ENCODE measurements at places on chromosomes 5 and 9.

GRCh38 chr9:111036429-111036789 is 1.9 kb downstream of the LPAR1 start:
- DNase-seq: no peak

GRCh38 chr5:31124651-31125305 is 68.7 kb upstream of the CDH6 start:
- DNase-seq: no peak

GRCh38 chr5:36667824-36668223 is 61.4 kb downstream of the SLC1A3 start:
- no peak for DNase-seq

DNA sequence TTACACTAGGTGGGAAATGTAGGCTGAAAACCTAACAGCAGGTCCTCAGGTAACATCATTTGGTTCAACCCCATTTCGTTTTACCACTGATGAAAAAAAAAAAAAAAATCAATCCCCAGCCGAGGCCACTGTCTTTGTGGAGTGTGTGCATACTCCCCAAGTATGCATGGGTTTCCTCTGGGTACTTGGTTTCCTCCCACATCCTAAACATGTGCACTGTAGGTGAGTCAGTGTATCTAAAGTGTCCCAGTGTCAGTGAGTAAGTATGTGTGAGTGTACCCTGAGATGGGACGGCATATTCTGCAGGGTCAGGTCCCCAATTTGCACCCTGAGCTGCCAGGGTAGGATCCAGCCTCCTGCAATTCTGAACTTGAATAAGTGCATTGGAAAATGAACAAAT is 966.5 kb upstream of the DMAC1 start:
- no peak for DNase-seq

- no peak for DNase-seq
Observed at GRCh38 chr5:160787240-160787639, 64.8 kb downstream of the ATP10B start.

DNA sequence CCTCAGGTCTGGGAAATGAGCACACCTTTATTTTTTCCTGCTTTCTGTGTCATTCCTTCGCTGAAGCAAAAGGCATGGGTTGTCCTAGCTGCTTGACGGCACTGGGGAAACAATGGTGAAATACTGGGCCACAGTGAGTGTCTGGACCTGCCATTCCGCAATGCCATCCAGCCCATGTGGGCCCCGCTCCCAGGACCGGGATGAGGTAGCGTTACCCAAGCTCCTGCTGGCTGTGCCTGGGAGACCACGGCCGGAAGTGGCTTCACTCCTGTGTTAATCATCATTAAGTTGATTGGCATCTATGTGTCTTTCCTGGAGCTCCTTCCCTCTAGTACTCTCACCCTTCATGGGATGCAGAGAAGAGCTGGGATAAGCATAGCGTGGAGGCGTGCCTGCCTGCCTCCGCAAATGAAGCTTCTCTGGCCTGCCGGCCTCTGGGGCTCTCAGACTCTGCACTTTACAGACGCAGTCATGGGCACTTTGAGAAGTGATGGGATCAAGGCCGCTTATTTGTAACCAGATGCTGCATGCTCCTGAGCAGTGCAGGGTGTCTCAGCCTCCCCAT is 16.5 kb upstream of the SMIM32 start:
- no peak for DNase-seq

- DNase-seq: no peak
Observed at GRCh38 chr5:168299372-168299771, 7.9 kb downstream of the WWC1 start.

GRCh38 chr5:147369742-147370374 is 135.0 kb downstream of the STK32A start:
- DNase-seq: no peak

DNA sequence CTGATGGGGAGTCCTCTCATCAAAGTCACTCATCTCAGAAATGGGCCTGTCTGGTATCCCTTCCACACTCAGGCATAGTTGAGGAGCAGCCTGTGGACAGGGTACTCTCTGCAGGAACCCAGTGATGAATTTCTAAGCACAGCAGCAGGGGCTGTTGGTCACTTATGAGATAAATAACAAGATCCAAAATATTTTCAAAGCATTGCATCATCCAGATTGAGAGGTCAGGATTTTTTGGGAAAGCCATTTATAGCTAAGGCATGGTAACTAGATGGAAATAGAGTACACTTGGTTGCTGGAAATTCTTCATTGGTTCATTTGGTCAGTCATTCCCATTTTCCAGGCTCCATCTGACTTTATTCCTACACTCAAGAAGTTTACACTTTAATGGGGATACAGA is 246.8 kb upstream of the RAI14 start:
- no peak for DNase-seq

DNA sequence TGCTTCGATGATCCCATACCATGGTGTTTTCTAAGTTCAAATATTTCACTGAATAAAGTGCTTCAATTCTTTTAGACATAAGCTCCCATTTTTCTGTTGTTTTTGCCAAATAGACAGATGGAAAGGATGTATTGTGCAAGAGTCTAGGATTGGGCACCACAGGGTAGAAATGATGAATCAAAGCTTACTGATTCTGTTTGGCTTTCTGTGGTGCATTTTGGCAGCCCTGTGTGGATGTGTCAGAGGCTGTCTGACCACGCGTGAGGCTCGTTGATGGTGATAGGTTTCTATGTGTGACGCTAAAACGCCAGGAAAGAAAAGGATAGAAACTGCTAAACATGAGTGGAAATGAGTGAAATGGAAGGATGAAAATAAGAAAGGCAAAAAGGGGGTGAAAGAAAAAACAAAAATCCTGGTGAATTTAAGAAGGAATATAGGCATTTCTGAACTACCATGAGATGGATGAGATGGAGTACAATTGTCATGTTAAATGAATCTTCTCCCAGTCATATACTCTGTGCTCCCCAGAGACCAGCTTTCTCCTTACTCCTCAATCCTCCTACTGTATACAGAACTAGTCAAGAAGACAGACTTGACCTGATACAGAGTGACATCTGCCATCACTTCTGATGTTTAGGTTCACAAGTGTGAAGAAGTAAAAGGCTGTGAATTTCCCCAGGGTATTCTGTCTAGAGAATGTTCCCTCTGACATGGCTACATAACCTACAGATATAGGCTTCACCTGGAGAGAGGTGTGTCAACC is 54.4 kb downstream of the ANKH start:
- DNase-seq: peak; percentile 52

GRCh38 chr5:150014456-150014855 is 13.9 kb downstream of the HMGXB3 start:
- no peak for DNase-seq

GRCh38 chr9:108994695-108995094 is 18.6 kb downstream of the CTNNAL1 start:
- no peak for DNase-seq

- no peak for DNase-seq
Observed at GRCh38 chr5:69317391-69317790, 15.2 kb downstream of the CCDC125 start.

DNA sequence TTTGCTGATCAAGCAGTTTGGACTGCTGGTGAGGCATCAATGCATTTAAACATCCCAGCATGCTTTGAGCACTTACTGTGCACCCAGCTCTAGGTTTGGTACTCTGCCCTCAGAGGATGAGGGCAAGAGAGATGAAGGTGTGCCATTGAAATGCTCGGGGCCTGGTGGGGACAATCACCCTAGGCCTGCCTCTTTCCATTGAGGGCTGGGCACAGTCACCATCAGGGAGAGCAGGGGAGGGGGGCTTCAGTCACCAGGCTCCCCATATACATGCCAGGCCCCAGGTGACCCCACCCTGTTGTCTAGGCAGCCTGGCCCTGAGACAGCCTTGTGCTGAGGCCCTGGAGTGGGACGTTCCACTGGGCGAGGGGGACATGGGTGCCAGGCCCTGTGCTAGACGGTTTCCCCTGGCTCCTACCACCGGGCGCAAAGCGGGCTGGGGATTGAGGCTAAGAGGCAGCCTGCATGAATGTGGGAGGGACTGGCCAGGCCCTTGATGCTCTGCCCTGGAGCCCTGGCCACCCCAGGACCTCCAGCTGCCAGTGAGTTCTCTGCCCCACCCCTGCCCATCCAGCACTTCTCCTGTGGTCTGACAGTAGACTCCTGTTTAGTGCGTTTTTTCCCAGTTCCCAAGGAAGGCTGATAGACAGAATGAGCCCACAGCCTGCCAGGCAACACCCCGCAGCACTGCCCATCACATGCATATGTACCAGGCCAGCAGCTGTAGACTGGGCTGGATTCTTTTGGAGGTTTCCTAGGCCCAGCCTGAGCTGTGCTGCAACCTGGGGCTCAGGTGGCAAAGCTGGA is 18.9 kb downstream of the TCF7 start:
- no peak for DNase-seq

DNA sequence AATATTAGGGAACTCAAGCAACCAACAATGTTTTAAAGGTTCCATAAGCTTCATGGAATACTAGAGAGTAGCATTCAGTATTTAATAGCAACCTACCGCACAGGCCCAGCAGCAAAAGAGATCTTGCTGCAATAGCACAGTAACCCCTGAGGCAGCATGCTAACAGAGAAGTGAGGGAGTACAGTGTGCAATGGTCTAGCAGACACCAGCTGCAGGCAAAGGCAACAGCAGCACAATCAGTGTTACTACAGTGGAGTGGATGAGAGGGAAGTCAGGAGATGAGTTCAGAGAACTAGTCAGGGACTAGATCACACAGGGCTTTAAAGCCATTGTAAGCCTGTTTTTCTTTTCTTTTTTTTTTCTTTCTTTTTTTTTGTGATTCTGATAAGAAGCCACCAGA is 2.8 kb downstream of the TICAM2 start:
- DNase-seq: no peak

- no peak for DNase-seq
Observed at GRCh38 chr9:33029231-33029786, 4.2 kb downstream of the DNAJA1 start.

DNA sequence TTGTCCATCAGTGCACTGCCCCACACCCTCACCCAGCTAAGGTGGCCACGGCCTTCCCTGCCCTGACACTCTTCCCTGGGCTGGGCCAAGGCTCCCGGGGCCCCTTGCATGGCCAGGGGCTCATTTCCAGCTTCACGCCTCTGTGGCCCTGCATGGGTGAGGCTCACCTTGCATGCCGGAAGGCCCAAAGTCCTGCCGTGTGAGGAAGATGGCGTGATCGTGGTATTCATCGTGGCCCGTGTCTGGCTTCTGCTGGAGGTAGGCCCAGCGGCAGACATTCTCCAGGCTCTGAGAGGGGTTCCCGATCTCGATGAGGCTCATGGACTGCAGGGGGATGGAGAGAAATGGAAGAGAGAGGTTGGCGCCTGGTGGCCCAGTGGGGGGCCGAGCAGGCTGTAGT is 98.4 kb downstream of the ZNF354C start:
- DNase-seq: no peak

- DNase-seq: no peak
Observed at GRCh38 chr9:96159596-96159995, 142.4 kb downstream of the HSD17B3 start.

- DNase-seq: no peak
Observed at GRCh38 chr5:162484986-162485385, 417.4 kb downstream of the GABRG2 start.

GRCh38 chr5:115661101-115661500 is 35.3 kb upstream of the TMED7 start:
- DNase-seq: no peak

DNA sequence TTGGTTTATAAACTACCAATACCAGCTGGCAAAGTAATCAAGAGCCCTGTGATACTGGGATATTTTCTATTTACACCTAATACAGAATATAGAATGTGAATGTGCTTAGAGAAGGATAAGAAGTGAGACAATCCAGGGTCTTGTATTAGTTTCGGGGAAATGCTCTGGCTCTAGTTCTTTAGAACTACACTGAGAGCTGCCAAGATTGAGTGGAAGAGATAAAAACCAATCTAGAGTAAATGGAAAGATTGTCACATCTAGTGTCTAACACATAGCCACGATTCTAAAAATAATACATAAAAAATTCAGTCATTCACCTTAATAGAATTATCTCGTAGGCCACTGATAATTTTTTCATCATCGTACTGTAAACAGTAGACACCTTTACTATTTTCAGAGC is 105.5 kb downstream of the SMIM23 start:
- no peak for DNase-seq

DNA sequence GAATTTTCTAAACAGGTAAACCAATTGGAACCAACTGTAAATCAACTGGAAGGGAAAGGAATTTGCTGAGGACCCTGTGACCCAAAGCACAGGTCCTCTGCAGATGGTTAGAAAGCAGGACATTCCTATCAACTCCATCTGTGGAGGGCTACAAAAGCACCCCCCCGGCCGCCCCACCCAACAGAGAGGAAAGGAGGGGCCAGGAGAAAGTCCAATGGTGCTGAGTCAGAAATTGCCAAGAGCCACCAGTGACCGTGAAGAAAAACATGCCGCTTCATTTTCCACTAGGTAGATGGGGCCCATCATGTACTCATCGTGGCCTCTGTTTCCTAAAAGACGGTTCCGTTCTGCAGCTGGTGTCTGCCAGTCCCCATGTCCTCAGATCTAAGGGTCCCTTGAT is 66.3 kb downstream of the RAPGEF1 start:
- DNase-seq: no peak
